Activated naive CD4-positive, alpha-beta T cell (primary cell): ENCODE measurements at places on chromosomes 2 and 18.

DNA sequence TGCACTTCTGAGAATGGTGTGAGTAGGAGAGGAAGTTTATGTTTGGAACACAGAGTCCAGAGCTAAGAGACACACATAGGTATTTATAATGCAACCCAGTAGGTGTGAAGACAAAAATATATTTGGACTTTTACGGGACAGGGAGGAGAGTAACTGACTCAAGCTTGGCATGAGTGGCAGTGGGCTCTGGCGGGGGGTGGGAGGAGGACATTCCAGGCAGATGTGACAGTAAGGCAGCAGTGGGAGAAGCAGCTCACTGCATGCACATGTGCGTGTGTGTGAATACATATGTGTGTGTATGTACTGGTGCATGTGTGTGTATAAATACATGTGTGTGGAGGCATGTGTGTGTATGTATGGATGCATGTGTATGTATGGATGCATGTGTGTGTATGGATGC is 51.4 kb downstream of the DCDC2C start:
- no peak for DNase-seq

DNA sequence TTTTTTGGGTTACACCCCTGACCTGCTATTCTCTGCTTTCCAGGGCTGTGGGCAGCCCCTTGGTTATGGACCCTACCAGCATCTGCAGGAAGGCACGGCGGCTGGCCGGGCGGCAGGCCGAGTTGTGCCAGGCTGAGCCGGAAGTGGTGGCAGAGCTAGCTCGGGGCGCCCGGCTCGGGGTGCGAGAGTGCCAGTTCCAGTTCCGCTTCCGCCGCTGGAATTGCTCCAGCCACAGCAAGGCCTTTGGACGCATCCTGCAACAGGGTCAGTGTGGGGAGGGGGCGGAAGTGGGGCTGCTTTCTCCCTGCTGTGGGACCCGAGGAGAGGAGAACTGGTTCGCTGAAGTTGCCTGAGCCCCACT is 9.7 kb upstream of the WNT10A start:
- no peak for DNase-seq

DNA sequence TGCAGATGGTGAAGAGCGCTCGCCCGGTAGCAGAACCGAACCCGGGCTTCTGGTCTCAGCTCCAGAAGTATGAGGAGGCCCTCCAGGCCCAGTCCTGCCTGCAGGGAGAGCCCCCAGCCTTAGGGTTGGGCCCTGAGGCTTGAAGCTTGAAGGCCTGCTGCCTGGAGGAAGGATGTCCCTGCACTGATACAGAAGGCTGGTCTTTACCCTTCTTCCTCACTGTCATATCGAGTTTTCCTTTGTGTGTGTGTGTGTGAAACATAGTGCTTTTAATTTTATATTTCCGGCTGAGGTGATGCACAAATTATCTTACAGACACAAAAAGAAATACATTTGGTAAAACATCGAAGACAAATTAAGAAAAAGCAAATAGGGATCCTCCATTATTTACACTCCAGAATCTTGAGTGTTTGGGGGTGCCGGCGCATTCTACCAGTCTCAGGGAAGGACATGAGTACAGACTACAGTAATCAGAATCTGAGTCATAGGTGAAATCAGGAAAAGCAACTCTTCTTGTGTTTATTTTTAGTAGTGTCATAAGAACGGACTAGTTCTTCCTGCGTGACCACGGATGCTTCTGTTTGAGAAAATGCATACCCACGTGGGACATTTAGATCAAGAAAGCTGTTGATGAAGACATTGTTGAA is 1.3 kb downstream of the DUSP28 start:
- no peak for DNase-seq

- no peak for DNase-seq
Observed at GRCh38 chr2:30031184-30031583, 109.8 kb upstream of the ALK start.

DNA sequence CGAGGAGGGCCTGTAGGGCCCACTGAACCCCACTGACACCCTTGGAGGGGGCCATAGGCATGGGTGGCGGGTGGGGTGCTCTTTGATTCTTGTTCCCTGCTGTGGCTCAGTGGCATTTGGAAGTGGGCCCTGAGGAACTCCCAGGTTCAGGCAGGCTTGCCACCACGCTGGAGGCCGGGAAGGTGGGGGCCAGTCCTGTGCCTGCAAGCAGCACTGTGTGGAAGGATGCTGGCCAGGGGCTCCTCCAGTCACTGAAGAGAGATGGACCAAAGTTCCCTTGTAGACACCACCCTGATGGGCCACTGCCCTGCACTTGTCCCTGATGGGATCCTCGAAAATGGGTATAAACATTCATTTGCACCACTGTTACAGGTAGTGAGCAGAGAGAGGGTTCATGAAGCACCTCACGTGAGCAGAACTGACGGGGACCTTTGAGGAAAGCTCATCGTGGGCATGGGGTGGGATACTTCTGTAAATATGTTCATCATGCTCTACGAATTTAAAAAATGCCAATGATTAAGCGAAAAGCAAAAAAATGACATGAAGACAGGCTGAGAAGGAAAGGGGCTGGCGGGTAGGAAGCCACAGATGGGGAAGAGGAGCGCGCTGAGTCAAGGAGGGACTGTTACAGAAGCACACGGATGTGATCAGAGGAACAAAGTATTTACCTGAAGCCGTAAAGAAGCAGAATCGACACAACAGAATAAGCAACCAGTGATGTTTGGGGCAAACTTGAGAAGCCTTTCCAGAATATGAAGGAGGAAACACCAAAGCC is 45.2 kb upstream of the ASB1 start:
- DNase-seq, result no peak

GRCh38 chr18:48974304-48975119 is 23.7 kb upstream of the SMAD7 start:
- no peak for DNase-seq
